T-cell (primary cell): ENCODE measurements at places on chromosomes 11 and 22.
A peak's percentile ranks its signal among the peaks of the same experiment; 100 is the strongest.

GRCh38 chr11:96329855-96330510 lies 13.0 kb downstream of the MAML2 start:
- no peak for DNase-seq
- no peaks in the 10 kb centered on the region for H3K27me3 ChIP-seq

GRCh38 chr11:15489281-15489680 lies 374.6 kb downstream of the INSC start:
- no peaks in the 10 kb centered on the region for H3K27me3 ChIP-seq
- H3K36me3 ChIP-seq = no peaks in the 10 kb centered on the region
- H3K4me3 ChIP-seq = no peak overlapping the region
- H3K4me1 ChIP-seq = no peaks in the 10 kb centered on the region

DNA sequence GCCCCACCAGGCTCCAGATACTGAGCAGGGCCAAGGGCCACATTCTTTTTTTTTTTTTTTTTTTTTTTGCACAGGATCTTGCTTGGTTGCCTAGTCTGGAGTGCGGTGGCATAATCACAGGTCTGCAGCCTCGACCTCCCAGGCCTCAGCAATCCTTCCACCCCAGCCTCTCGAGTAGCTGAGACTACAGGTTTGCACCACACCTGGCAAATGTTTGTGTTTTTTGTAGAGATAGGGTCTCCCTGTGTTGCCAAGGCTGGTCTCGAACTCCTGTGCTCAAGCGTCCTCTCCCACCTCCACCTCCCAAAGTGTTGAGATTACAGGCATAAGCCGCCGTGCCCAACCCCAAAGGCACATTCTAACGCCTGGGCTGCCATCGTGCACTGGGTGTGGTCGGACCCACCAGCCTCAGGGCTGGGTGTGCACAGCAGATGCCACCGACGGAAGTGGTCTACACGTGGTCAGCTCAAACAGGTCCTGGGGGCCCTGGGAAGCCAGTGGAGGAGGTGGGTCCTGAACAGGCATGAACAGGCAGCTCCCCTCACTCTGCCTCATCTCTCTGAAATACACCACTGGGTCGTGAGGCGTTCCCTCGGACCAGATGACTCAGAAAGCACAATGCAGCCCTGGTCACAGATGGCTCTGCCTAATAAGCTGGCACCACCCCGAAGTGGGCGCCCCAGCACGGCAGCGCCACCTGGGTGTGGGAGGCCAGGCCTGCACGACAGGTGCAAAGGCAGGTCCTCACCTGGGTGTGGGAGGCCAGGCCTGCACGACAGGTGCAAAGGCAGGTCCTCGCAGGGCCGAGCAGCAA lies 5.1 kb upstream of the B4GALNT4 start:
- H3K4me1 ChIP-seq = no peaks in the 10 kb centered on the region
- H3K4me3 ChIP-seq = no peak overlapping the region
- DNase-seq = peak; percentile 58
- no peaks in the 10 kb centered on the region for H3K27me3 ChIP-seq
- H3K27ac ChIP-seq = no peak overlapping the region
- no peaks in the 10 kb centered on the region for H3K36me3 ChIP-seq

GRCh38 chr11:74179234-74180052 lies 8.4 kb downstream of the PPME1 start:
- H3K4me3 ChIP-seq = no peak overlapping the region
- DNase-seq = no peak
- H3K36me3 ChIP-seq = peaks cover 8% of the 10 kb centered on the region
- H3K27me3 ChIP-seq = no peaks in the 10 kb centered on the region
- no peaks in the 10 kb centered on the region for H3K4me1 ChIP-seq

DNA sequence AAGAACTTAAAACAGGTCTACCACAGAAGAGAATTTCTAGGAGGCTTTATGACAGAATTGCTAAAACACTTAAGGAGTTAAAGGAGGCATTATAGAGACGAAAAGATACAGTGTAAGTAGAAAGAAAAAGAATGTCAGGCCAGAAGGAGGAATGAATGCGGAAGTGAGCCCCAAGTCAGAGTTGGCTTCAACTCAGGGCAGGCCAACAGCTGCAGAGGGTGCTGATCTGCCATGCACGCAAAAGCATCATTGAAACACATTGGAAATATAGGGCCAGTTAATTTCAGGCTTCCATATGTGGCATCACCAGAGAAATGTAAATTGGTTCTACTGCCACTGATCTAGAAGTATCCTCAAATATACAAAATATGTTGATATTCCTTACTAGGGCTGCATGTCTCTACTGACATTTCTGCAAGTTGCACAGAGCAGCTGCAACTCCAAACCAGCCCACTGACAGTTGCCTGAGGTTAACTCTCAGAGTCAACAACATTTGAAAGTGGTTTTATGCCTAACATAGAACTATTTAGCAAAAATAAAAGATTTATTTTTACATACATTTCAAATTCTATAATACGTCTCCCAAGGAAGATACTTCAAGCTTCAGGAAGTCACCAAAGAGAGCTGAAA lies 324.1 kb downstream of the C11orf87 start:
- no peak for DNase-seq
- H3K36me3 ChIP-seq = no peaks in the 10 kb centered on the region
- no peak overlapping the region for H3K27ac ChIP-seq
- H3K4me3 ChIP-seq = no peak overlapping the region

DNA sequence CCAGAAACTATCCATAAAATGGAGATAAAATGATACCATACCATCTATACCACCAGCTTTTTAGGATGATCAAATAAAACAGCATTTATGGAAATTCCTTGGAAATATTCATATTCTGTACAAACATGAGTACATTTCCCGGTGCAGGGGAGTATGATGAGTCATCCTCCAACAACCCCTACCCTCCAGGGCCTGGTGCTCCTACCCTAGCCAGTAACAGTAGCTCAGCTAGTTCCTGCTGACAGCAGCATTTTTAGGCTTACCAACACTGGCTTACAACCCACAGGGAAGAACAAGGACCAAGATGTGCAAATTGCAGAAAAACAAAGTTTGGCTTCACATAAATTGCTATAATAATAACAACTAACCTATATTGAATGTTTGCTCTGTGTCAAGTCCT lies 406.2 kb upstream of the CADM1 start:
- H3K27me3 ChIP-seq = no peaks in the 10 kb centered on the region
- no peaks in the 10 kb centered on the region for H3K36me3 ChIP-seq
- H3K4me3 ChIP-seq = no peak overlapping the region
- H3K27ac ChIP-seq = no peak overlapping the region

GRCh38 chr11:59201353-59201752 lies 11.4 kb downstream of the MPEG1 start:
- H3K27me3 ChIP-seq = no peaks in the 10 kb centered on the region
- peaks cover 6% of the 10 kb centered on the region for H3K4me1 ChIP-seq
- H3K36me3 ChIP-seq = peaks cover 4% of the 10 kb centered on the region
- DNase-seq = no peak
- no peak overlapping the region for H3K4me3 ChIP-seq
- H3K27ac ChIP-seq = no peak overlapping the region

GRCh38 chr11:110176366-110177085 lies 83.3 kb downstream of the ZC3H12C start:
- no peaks in the 10 kb centered on the region for H3K36me3 ChIP-seq
- H3K4me1 ChIP-seq = peaks cover 3% of the 10 kb centered on the region
- no peaks in the 10 kb centered on the region for H3K27me3 ChIP-seq
- H3K27ac ChIP-seq = no peak overlapping the region
- no peak for DNase-seq

- no peak for DNase-seq
- no peaks in the 10 kb centered on the region for H3K36me3 ChIP-seq
- no peak overlapping the region for H3K27ac ChIP-seq
- no peak overlapping the region for H3K4me3 ChIP-seq
- H3K4me1 ChIP-seq = no peaks in the 10 kb centered on the region
Measured at GRCh38 chr22:22691055-22691454, 46.6 kb downstream of the GGTLC2 start.

DNA sequence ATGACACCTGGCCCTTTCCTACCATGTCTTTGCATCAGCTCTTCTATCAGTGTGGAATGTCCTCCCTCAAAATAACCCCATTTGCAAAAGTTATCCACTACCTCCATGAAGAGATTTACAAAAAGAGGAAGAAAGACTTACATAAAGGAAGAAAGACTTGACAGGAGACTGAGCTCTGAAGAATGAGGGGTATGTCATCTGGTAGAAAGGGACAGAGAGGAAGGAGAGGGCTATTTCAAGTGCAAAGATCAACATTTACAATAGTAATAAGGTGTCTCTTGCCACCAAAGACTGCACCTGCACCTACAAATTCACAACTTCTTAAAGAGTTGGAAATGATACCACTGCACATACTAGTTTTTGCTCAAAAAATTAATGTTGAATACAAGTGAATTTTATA lies 18.2 kb downstream of the PAK1 start:
- no peak overlapping the region for H3K27ac ChIP-seq
- no peak overlapping the region for H3K4me3 ChIP-seq
- no peaks in the 10 kb centered on the region for H3K4me1 ChIP-seq

- H3K4me1 ChIP-seq = peaks cover 19% of the 10 kb centered on the region
- H3K27ac ChIP-seq = peak overlapping the region; percentile 88
- no peak for DNase-seq
- peaks cover 10% of the 10 kb centered on the region for H3K36me3 ChIP-seq
Measured at GRCh38 chr22:28798810-28799605, 1.4 kb downstream of the XBP1 start.

GRCh38 chr11:30381879-30382278 lies 59.0 kb downstream of the ARL14EP start:
- no peaks in the 10 kb centered on the region for H3K36me3 ChIP-seq
- no peaks in the 10 kb centered on the region for H3K27me3 ChIP-seq
- no peaks in the 10 kb centered on the region for H3K4me1 ChIP-seq
- no peak for DNase-seq
- H3K27ac ChIP-seq = no peak overlapping the region
- no peak overlapping the region for H3K4me3 ChIP-seq

- no peak overlapping the region for H3K4me3 ChIP-seq
- no peaks in the 10 kb centered on the region for H3K36me3 ChIP-seq
- no peaks in the 10 kb centered on the region for H3K27me3 ChIP-seq
- H3K4me1 ChIP-seq = no peaks in the 10 kb centered on the region
- no peak overlapping the region for H3K27ac ChIP-seq
- no peak for DNase-seq
Measured at GRCh38 chr22:28299309-28299708, 380.3 kb upstream of the PITPNB start.

GRCh38 chr22:20793748-20794649 lies 20.1 kb downstream of the SERPIND1 start:
- no peak overlapping the region for H3K4me3 ChIP-seq
- H3K36me3 ChIP-seq = peaks cover 23% of the 10 kb centered on the region
- no peak for DNase-seq
- H3K27me3 ChIP-seq = no peaks in the 10 kb centered on the region
- H3K4me1 ChIP-seq = no peaks in the 10 kb centered on the region
- H3K27ac ChIP-seq = no peak overlapping the region

DNA sequence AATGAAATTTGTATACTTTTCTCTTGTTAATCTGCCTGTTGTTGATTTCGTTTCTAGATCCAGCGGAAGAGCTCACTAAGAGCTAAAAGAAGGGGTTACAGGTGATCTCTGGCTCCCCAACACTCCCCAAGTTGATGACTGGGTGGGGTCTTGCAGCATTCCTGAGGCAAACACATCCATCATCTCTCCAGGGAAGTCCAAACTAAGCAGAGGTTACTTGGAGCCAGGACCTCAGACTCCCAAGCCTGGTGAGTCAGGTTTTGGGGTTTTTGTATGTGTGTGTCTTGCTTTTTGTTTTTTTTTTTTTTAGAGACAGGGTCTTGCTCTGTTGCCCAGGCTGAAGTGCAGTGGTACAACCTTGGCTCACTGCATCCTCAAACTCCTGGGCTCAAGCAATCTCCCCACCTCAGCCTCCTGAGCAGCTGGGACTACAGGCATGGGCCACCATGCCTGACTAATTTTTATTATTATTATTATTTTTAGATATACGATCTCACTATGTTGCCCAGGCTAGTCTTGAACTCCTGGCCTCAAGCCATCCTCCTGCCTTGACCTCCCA lies 11.5 kb upstream of the RPS3 start:
- no peak for DNase-seq
- peaks cover 19% of the 10 kb centered on the region for H3K27me3 ChIP-seq
- peaks cover 26% of the 10 kb centered on the region for H3K4me1 ChIP-seq
- no peak overlapping the region for H3K4me3 ChIP-seq
- no peak overlapping the region for H3K27ac ChIP-seq
- H3K36me3 ChIP-seq = no peaks in the 10 kb centered on the region
